ENCODE measurements at places on chromosomes 11 and 22. TPM values are rescaled to one million over a fixed set of nuclear protein-coding genes. Genes with fewer than 3 reads are reported as not detected.

Gene ACTN3
- 0.02 TPM for polyA plus RNA-seq

Gene EPS8L2
- polyA plus RNA-seq: 440 TPM

Gene OR10A2
- not detected for polyA plus RNA-seq

Gene OR6A2
- not detected for polyA plus RNA-seq

Gene NPAS4
- 0.16 TPM for polyA plus RNA-seq

Gene FBLN1
- 50.3 TPM for polyA plus RNA-seq

Gene TMEM86A
- polyA plus RNA-seq: 0.78 TPM

Gene LRRC56
- 4.0 TPM for polyA plus RNA-seq

Measured in esophagus (tissue), 2 donors.